CD14-positive monocyte (primary cell): ENCODE measurements at places on chromosomes 6 and 20. TPM values are rescaled to one million over a fixed set of nuclear protein-coding genes. Genes with fewer than 3 reads are reported as not detected.

DNA sequence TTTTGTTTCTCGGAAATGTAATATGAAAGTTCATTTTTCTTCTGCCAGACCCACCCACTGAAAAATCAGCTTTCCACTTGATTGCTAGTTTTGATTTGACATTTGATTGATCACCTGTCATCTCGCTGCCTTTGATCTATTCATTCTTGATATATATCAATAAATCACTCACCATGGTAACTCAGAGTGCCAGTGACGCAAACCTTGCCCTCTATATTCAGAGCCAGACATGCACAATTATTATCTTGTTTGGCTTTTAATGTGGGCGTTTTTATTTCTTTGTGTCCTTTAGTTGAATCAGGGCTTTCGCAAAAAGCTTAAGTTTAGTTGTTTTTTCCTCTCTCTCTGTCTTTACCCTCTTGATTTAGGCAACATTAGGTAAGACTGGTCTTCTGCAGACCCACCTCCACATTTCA lies 2.0 kb downstream of the TSHZ2 start:
- no peak for DNase-seq

DNA sequence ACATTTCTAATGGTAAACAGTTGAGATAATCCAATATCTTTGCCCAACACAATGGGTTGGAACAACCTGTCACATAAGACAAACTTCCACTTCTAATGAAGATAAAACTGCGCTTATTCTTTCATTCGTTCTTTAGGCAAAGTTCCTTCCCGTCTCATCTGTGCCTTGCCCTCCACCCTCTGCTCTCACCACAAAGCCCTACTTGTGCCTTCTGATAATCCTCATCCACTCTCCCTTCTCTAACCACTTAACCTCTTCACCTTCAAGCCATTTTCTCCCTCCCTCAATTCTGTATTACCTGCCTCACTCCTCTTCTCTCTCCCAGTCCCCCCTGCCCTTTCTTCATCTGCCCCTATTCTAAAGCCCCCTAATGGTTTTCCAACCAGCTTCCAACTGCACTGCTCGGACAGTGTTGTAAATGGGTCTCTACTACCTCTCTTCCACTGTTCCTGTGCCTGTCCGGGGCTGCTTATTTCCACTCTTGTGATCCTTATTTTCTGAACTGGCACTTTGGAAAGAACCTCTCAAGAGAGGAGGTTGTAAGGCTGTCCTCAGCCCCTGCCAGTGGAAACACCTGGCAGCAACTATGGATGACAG lies 62.9 kb upstream of the MYB start:
- DNase-seq = no peak

ROMO1 gene
- 352 TPM for polyA plus RNA-seq

RAET1E gene
- polyA plus RNA-seq = not detected in 2 replicates

GRCh38 chr20:24102290-24102689 lies 113.7 kb upstream of the GGTLC1 start:
- no peak for DNase-seq

DNA sequence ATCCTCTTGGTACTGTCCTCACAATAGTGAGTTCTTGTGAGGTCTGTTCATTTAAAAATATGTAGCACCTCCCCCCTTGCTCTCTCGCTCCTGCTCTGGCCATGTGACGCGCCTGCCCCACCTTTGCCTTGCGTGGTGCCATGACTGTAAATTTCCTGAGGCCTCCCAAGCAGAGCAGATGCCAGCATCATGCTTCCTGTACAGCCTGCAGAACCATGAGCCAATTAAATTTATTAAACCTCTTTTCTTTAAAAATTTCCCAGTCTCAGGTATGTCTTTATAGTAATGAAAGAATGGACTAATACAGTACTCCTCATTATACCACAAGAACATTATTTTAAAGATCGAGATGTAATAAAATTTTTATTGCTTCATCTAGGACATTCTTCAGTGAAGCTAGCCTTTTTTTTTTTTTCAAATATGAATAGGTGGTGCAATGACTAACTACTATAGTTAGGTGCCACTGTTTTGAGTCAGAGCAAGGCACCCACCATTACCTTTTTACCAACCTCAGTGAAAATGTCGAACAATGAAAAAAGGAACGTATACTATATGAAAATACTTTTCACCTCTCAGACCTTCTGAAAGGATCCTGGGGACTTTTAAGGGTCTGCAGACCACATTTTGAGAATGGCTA lies 191.1 kb upstream of the SGK1 start:
- no peak for DNase-seq

GNL1 gene
- polyA plus RNA-seq = 11.2 and 13.4 TPM in 2 replicates

DCBLD1 gene
- 2.0 and 2.9 TPM in 2 replicates for polyA plus RNA-seq

DNA sequence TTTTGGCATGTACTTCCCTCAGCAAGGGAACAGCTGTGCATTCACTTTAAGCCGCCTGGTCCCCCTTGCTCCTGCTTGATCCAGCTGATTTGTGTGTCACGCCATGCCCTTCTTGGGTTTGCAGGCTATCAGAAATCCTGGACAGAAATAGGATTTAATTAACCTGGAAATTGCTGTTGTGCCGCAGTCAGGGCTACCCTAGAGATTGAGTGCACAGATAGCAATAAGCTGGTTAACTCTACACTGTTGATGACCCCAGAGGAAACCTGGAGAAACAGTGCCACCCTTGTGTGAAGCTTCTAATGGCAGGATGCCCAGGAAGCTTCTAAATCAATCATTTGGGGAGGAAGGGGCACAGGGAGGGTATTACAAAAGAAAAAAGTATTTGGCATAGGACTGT lies 199.0 kb downstream of the JARID2 start:
- DNase-seq = no peak

C20orf202 gene
- polyA plus RNA-seq = 0.06 and 0.12 TPM in 2 replicates

DNA sequence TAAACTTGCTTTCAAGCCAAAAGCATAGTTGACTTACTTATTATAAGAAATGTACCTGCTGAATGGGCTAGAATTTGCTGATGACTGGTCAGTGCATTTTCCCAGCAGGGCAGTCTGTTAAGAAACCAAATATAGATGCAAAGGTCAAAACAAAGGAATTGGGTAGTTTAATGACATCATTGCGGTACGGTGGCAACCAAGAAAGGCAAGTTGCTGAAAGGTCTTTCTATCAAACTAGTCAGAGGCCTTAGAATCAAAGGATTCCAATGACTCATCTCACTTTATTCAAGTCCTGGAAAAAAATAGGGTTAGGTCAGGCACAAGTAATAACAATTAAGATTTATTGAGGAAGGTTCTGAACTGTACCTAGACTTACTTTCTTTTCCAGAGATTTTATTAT lies 76.4 kb downstream of the KIZ start:
- DNase-seq = no peak

PGC gene
- polyA plus RNA-seq = not detected in 2 replicates

SLC22A3 gene
- polyA plus RNA-seq = not detected in 2 replicates

GRCh38 chr6:116450185-116450710 lies 10.9 kb upstream of the CALHM6 start:
- no peak for DNase-seq

DNA sequence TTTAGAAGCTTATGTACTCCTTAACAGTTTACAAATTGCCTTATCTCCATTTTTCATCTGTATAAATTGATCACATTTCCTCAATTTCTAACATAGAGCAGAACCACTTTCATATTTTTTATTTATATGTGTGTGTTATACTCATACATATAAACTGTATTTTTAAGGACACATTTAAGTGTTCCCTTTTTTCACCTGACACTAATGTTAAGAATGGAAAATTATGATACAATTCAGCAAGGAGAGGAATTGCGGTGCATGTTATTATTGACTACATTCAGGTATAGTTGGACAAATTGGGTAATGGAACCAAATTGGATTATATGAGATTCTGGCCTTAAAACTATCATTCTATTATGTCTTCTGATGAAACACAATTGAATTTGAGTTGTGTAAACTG lies 479.1 kb upstream of the FLRT3 start:
- no peak for DNase-seq

DNA sequence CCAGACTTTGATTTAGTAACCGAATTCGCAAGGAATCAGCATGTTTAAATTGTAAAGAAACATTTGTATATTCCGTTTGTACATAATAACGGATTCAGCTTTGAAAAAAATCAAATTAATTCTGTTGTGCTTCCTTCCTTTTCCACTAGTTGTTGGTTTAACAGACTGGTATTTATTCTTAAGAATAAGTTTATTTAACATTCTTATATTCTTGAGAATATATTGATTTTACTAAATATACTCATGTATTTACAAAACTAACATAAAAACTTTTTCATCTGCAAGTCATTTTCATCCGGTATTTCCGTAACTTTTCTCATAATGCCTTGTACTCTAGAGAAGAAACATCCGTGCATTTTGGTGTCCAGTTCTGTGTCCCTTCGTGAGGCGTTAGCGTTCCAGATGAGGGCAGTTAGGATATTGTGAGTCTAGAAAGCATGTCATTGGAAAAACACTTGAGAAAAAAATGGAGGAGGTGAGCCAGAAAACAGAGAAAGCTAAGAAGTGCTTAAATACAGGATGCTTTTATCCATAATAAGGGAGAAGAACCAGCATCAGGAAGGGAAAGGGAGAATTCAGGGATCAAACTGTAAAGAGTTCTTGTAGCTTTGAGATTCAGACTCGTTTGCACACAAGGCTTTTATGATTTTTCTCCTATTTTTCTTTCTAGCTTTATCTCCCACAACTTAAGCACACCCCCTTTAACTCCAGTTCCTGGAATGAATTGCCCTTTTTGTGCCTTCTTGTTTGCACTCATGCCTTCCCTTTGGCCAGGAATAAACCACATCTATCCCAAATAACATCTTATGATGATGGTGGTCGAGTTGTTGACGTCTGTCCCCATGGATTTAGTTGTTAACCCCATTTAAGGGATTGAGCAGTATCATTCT lies 1.8 kb downstream of the WRNIP1 start:
- DNase-seq = no peak

DNA sequence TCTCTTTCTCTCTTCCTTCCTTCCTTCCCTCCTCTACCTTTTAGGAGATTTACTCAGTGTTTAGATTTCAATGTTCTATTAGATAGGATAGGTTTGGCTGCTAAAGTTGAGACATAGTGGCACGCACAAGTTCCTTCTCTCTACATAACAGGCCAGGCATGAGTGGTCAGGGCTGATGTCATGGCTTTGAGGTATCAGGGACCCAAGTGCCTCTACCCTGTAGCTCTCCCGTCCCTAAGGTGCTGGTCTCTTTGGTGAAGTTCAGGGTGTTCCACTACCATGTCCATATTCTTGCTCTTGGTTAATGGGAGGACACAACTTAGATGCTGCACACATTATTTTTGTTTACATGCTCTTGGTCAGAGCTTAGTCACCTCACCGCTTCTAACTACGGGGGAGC lies 245.3 kb downstream of the QKI start:
- no peak for DNase-seq

BPIFB4 gene
- not detected for polyA plus RNA-seq
